ENCODE measurements at places on chromosomes 4 and X. TPM values are rescaled to one million over a fixed set of nuclear protein-coding genes. Genes with fewer than 3 reads are reported as not detected.

DNA sequence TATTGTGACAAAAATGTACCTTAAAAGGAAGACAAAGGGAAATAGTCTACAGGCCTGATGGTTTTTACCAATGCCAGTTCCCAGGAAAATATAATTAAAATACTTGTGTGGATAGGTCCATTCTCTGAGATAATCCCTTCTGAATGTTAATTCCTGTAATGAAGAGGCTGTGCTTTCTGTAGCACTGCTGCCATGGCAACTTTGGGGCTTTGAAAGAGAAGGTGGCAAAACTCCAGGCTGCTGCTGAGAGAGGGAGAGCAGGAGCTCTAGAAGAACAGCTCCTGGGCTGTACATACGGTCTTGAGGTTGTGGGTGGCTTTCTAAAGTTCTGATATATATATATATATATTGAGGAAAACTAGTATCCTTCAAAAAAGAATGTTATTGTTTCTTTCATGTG is 125.4 kb downstream of the PDLIM5 start:
- peak; percentile 47 for DNase-seq
- H3K27ac ChIP-seq, result peak overlapping the region; percentile 64
- H3K4me3 ChIP-seq, result no peak overlapping the region

DNA sequence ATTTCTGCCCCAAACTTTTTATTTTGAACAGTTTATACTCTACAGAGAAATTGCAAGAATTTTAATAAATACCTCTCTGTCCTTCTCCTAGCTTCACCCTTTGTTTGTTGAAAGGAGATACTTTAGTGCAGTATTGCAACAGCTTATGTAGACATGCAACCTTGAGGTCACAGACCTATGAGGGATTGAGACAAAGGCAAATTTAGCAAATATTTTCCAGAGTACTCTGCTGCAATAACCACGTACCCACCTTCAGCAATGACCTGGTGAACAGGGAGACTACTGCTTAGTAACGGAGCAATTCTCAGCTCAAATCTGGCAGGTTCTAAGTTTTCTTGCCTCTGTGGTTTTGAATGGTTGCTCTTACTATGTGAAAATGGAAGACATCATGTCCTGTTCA is 13.2 kb downstream of the FGA start:
- H3K27ac ChIP-seq, result no peak overlapping the region
- H3K4me3 ChIP-seq, result no peak overlapping the region
- no peak for DNase-seq
- H3K36me3 ChIP-seq, result no peaks in the 10 kb centered on the region
- H3K27me3 ChIP-seq, result peaks cover 2% of the 10 kb centered on the region
- H3K4me1 ChIP-seq, result no peaks in the 10 kb centered on the region

- no peaks in the 10 kb centered on the region for H3K27me3 ChIP-seq
- no peak overlapping the region for H3K27ac ChIP-seq
- DNase-seq, result no peak
- no peaks in the 10 kb centered on the region for H3K36me3 ChIP-seq
These were observed 7.0 kb upstream of the WDR44 start for GRCh38 chrX:118338930-118339329.

GRCh38 chr4:128718768-128719167 is 90.7 kb upstream of the JADE1 start:
- H3K27ac ChIP-seq, result no peak overlapping the region
- H3K36me3 ChIP-seq, result no peaks in the 10 kb centered on the region
- H3K4me3 ChIP-seq, result no peak overlapping the region
- H3K27me3 ChIP-seq, result peaks cover 2% of the 10 kb centered on the region
- peaks cover 44% of the 10 kb centered on the region for H3K4me1 ChIP-seq

DNA sequence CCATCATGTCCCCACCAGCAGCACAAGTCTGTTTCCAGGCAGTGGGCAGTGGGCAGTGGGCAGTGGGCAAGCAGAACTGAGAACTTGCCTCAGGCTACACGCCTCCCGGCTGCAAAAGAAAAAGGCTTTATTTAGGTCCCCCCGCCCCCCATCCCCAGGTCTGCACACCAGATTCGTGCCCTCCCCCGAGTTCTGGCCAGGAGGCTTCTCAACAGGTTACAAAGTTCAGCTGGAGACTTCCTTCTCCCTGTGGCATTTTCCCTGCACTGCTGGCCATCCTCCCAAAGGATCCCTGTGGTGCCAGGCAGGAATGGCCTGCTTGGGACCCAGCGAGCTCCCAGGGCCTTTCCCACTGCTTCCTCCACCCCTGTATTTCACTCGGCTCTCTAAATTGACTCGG is 97.0 kb upstream of the TRIM2 start:
- no peak overlapping the region for H3K4me3 ChIP-seq
- no peak for DNase-seq
- H3K27me3 ChIP-seq, result peaks cover 43% of the 10 kb centered on the region
- H3K36me3 ChIP-seq, result no peaks in the 10 kb centered on the region
- no peaks in the 10 kb centered on the region for H3K4me1 ChIP-seq

DNA sequence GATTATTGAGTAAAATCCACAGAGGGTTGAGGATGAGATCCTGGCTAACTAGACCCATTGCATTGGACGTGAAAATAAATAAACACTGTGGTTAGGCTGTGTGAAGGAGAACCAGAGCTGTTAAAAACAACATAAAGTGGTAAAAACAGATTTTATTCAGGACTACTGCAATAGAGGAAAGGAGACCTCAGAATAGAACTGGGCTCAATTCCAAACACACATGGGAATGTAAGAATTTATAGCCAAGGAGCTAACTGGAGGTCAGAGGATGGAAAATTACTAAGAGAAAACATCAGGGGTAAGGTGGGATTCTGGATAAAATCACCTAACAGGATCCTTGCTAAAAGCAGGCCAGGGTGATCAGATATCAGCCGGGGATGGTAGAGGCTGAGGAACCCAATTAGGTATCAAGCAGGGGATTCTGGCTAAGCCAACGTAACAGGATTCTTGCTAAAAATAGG is 112.4 kb downstream of the RNF150 start:
- DNase-seq, result peak; percentile 54
- H3K4me1 ChIP-seq, result peaks cover 27% of the 10 kb centered on the region
- peaks cover 7% of the 10 kb centered on the region for H3K36me3 ChIP-seq
- H3K27ac ChIP-seq, result peak overlapping the region; percentile 66
- no peaks in the 10 kb centered on the region for H3K27me3 ChIP-seq
- H3K4me3 ChIP-seq, result peak overlapping the region; percentile 50

- peak; percentile 86 for DNase-seq
- H3K27me3 ChIP-seq, result no peaks in the 10 kb centered on the region
- peak overlapping the region; percentile 83 for H3K27ac ChIP-seq
- peaks cover 23% of the 10 kb centered on the region for H3K4me1 ChIP-seq
- peak overlapping the region; percentile 83 for H3K4me3 ChIP-seq
These were observed 19.7 kb downstream of the MAEA start for GRCh38 chr4:1309261-1310010.

- no peaks in the 10 kb centered on the region for H3K27me3 ChIP-seq
- no peak overlapping the region for H3K4me3 ChIP-seq
- no peak overlapping the region for H3K27ac ChIP-seq
- DNase-seq, result no peak
- H3K36me3 ChIP-seq, result no peaks in the 10 kb centered on the region
These were observed 427.5 kb downstream of the RPA4 start for GRCh38 chrX:97311066-97311778.

DNA sequence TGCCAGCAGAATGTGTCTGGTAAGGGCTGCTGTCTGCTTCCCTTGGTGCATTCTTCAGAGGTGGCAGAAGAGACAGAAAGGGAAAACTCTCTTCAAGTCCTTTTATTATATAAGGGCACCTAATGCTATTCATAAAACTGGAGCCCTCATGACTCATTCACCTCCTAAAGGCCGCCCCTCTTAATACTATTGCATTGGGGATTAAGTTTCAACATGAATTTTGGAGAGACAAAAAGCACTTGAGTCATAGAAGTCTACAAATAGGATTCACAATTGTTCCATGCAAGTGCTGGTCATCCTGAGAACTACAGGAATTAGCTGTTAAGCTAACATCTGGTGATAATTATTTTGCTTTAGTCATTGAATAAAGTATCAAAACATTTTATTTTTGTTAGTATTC is 349.5 kb downstream of the HS3ST1 start:
- H3K4me1 ChIP-seq, result no peaks in the 10 kb centered on the region
- no peak overlapping the region for H3K4me3 ChIP-seq
- peaks cover 9% of the 10 kb centered on the region for H3K36me3 ChIP-seq
- no peak overlapping the region for H3K27ac ChIP-seq
- no peak for DNase-seq

GRCh38 chr4:41712425-41712824 is 36.1 kb downstream of the PHOX2B start:
- no peaks in the 10 kb centered on the region for H3K27me3 ChIP-seq
- DNase-seq, result no peak
- no peaks in the 10 kb centered on the region for H3K36me3 ChIP-seq

DNA sequence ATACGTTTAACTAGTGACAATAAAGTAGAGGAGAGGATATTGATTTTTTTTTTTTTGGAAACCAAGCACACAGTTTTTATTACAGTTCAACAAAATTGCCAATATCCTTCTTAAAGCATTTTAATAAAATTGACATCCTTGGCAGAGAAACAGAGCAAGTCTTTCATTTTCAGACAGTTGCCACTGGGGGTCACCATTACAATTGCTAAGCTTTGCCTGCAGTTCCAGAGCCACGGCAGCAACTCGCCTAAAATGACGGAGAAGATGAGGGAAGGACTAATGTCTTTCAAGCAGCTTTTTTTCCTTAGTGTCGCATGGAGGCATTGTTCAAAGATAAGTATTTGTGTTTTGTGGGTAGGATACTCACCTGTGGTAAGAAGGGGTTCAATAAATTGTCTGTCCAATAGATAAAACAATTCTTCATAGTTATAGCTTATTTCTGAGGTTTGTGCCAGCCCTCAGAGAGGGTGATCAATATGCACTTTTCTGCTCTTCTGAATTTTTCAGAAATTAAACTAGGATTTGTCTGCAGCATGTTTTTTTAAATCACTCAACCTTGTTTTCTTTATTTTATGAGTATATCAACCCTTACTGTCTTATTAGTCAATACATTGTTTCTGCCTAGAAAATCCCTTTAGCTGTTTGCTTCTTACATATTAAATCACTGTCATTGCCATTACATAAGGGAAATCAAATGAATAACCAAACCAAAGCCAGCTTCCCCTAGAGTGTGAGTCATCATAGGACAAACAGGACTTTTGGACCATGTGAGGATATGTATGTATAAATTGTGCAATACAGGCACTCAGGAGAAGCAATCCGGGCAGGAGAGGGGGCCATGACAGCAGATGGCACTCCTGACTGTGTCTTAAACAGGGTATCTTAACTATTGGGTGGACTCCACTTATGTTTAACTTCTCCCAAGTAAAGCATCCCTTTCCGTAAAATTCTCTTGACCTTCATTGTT is 508.1 kb upstream of the ARX start:
- H3K4me3 ChIP-seq, result no peak overlapping the region
- no peak for DNase-seq
- no peaks in the 10 kb centered on the region for H3K4me1 ChIP-seq
- no peak overlapping the region for H3K27ac ChIP-seq
- no peaks in the 10 kb centered on the region for H3K36me3 ChIP-seq

GRCh38 chrX:40205471-40205870 is 107.7 kb upstream of the BCOR start:
- no peak overlapping the region for H3K4me3 ChIP-seq
- H3K27me3 ChIP-seq, result peaks cover 1% of the 10 kb centered on the region
- DNase-seq, result no peak
- H3K4me1 ChIP-seq, result peaks cover 13% of the 10 kb centered on the region
- H3K27ac ChIP-seq, result no peak overlapping the region

DNA sequence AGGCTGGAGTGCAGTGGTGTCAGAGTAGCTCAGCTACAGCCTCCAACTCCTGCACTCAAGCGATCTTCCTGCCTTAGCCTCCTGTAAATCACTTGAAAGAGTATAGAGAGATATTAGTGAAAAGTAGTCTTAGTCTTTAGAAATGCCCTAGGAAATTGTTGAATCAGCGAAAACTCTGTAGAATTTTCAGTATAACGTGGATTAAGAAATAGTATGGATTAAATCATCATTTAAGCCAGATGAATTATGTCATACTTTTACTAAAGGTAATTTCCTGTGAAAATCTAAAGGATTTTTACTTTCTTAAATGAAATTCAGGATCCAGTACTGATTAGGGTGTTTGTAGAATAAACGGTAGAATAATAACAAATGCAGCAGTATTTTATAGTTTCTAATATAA is 163.2 kb downstream of the KDM6A start:
- H3K27ac ChIP-seq, result no peak overlapping the region
- H3K4me1 ChIP-seq, result peaks cover 5% of the 10 kb centered on the region
- peaks cover 12% of the 10 kb centered on the region for H3K36me3 ChIP-seq
- H3K4me3 ChIP-seq, result no peak overlapping the region

DNA sequence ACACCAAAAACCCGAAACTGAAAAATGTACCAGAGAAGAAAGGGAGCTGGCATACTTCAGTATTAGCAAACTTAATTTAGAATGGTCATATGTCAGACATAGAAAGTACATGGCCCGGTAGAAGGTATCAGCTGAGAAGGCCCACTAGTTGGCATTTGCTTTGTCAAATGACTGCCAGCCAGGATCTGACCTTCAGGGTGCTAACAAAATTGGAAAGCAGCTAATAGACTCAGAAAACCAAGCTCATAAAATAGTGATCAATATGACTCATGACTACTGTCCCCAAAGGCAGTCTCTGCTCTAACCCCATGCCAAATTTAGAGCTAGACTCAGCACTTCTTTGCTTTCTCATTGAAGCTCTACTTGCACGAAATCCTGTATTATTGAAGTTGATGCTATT is 342.7 kb downstream of the PDGFC start:
- no peak for DNase-seq
- H3K36me3 ChIP-seq, result peaks cover 25% of the 10 kb centered on the region
- H3K27me3 ChIP-seq, result no peaks in the 10 kb centered on the region
- H3K27ac ChIP-seq, result no peak overlapping the region
- H3K4me1 ChIP-seq, result peaks cover 30% of the 10 kb centered on the region
- no peak overlapping the region for H3K4me3 ChIP-seq

DNA sequence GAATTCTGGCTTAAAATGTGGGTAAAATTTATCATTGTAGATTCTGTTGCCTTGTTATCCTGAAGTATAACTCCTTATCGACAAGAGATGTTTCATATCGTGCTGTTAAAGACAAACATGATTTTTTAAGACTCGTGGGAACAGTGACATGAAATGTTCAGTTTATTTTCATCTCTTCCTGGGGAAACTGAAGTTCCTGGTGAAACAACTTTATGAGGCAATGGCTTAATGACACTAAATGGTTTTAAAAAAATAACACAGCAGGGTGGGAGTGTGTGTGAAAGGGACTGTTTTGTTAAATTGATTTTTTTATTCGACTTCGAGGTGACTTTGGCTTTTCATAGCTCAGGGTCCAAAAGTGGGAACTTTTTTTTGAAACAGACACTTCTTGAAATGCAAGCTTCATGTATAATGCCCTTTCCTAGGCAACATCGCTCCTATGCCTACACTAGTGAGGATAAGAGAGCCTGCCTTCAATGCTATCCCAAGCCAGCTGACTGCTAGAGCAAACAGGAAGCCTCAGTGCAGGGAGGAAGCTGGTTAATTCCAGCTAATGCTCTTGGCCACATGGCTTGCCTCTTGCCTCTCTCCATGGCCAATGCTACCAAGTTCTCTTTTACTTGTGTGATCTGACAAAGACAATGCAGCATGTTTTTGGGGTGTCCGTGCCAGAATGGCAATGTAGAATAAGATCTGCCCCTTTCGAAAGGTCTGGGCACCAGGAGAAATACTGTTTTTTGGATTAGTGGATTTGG is 80.9 kb upstream of the PLAC1 start:
- H3K27me3 ChIP-seq, result 0 out of 2 replicates have a peak, but pooled peaks cover 2% of the 10 kb centered on the region
- no peaks in the 10 kb centered on the region for H3K36me3 ChIP-seq
- no peak for DNase-seq
- peaks cover 38% of the 10 kb centered on the region for H3K4me1 ChIP-seq
- H3K4me3 ChIP-seq, result no peak overlapping the region

The VEGFD gene
- total RNA-seq, result not detected

The CYBB gene
- total RNA-seq, result not detected

The ATP10D gene
- total RNA-seq, result 54.7 TPM

The HADH gene
- 30.9 TPM for total RNA-seq

The HNRNPDL gene
- 252 TPM for total RNA-seq

The MED14 gene
- total RNA-seq, result 29.4 TPM

The CT45A2 gene
- total RNA-seq, result not detected

The SEC24D gene
- total RNA-seq, result 184 TPM

The HOPX gene
- not detected for total RNA-seq
